ENCODE measurements at places on chromosomes 5 and 9.
A peak's percentile ranks its signal among the peaks of the same experiment; 100 is the strongest.

- DNase-seq = no peak
Measured at GRCh38 chr5:137902408-137903133, 13.3 kb downstream of the PKD2L2 start.

DNA sequence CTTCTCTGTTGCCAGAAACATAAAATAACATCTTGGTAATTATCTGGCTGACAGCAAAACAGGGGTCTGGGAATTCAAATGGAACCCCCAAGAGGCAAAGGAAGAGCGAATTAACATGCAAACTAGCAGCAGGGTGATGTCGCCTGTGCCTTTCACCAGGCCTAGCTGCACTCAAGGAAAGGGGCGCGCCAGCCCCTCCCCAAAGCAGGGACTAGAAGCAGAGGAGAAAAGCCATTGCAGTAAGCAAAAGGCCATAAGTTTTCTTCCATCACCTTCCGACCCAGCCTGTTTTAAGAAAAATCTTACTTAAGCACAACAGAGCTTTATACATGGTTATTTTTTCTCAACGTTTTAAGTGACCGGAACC, 539 bp downstream of the POC5 start:
- no peak for DNase-seq

DNA sequence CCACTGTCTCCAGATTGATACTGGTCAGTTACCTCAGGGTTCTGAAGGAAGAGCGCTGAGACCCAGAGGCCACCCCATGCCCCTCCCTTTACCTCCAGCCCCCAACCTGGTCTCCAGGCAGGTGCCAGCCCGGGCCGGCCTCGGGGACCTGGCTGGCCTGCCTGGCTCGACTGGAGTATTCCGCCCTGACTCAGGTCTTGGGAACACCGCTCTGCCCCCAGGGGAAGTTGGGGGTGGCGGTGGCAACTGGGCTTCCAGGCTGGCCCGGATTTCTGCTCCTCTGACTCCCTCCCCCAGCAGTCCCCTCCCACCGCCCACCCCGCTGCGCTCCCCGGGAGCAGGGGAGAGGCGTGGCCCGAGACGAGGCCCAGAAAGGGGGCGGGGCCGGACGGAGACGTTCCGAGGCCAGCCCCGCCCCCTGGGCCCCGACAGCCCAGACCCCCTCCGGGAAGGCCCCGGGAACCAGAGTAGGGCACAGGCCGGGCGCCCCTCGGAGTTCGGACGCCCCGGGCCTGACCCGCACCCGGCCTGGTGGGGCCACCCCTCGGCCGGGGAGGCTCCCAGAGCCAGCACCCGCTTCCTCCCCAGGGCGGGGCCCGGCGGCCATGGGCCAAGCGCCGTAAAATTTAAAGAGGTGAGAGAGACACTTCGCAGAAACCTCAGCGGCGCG, 82.5 kb upstream of the ZBTB43 start:
- DNase-seq = peak; percentile 76

GRCh38 chr9:114244570-114244969, 78.3 kb upstream of the ORM1 start:
- DNase-seq = no peak

GRCh38 chr9:130858739-130859705, 24.0 kb downstream of the ABL1 start:
- no peak for DNase-seq

GRCh38 chr9:22342491-22343217, 104.0 kb upstream of the DMRTA1 start:
- DNase-seq = peak; percentile 84

GRCh38 chr5:145689235-145689634, 145.9 kb downstream of the PRELID2 start:
- DNase-seq = no peak

DNA sequence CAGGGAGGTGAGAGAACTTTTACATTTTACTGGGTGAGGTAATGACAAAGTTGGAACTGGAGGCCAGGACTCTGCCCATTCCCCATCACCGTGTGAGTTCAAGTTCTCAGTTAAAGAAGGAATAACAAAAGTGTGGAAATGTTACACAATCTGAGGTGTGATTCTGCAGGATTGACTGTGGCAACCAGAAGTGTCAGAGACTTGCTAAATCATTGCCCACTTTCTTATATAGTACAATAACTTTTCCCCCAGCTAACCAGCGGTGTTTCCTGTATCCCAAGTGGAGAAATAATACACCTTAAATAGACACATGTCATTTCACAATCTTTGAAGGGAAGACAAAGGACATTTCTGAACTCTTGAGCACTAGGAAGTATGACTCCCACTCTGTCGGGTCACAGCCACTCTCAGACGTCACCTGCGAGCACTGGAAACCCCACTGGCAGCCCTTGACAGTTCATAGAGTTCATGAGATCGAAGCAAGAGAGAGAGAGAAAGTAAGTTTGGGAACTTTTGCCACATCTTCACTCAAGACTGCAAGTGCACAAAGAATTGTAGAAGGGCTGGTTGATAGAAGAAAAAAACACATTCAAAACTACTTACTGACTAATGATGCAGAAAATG, 28.4 kb downstream of the PAX5 start:
- DNase-seq = no peak

DNA sequence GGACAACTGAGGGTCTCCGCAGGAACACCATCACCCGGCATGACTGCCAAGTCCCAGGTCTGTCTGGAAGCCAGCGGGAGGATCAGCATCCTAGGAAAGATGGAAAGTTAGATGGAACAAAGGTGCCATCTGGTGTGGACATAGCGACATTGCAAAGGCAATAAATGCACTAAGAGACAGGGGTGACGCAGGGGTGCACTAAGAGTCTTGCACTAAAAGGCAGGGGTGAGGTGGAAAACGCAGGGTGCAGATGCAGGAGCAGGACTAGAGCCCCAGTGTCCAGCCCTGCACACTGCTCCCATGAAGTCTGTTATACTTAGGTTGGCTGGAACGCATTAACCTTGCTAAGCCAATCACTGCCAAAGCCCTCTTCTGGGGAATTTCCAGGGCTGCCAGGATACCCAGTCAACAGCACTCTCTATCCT, 15.5 kb downstream of the ATOX1 start:
- DNase-seq = peak; percentile 81

DNA sequence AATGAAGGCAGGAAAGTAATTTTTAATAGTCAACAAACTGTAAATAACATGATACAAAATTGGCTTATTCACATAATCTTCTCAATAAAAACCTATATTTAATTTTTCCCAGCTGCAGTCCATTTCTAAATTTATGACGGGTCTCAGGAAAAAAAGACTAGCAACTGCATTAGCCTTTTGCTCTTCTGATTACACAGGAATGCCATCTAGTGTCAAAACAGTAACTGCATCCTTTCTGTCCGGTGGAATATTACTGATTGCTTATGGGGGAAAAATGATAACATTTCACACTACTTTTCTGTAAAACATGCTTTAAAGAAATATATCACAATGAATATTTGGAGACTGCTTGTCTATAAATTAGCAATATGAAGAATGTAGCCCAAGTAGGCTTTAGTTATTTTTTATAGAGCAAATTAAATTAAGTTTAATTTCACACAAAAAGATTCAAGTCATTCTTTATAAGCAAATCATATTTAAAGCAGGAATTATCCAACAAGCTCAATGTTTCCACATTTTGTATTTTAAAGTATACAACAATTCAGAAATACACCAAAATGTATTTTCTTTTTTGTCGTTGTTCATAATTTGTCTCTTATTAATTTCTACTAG, 534.7 kb downstream of the CDH10 start:
- DNase-seq = no peak

DNA sequence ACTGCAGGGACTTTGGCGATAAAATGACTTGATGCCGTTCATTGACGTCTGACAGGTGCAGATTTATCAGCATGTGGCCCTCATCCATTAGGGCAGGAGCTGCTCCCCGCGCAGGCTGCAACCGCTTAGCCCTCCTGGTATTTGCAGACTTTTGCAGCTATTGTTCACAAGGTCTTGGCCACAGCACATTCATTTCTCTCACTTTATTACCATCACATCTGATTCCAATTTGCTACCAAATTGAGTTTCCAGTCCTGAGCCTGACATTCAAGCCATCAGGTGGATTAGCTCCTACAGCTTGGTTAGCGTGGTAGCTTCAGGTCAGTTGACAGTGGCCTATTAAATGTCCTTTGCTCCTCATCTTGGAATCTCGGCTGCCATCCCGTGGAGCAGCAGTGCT, 299.2 kb downstream of the CD180 start:
- DNase-seq = no peak

DNA sequence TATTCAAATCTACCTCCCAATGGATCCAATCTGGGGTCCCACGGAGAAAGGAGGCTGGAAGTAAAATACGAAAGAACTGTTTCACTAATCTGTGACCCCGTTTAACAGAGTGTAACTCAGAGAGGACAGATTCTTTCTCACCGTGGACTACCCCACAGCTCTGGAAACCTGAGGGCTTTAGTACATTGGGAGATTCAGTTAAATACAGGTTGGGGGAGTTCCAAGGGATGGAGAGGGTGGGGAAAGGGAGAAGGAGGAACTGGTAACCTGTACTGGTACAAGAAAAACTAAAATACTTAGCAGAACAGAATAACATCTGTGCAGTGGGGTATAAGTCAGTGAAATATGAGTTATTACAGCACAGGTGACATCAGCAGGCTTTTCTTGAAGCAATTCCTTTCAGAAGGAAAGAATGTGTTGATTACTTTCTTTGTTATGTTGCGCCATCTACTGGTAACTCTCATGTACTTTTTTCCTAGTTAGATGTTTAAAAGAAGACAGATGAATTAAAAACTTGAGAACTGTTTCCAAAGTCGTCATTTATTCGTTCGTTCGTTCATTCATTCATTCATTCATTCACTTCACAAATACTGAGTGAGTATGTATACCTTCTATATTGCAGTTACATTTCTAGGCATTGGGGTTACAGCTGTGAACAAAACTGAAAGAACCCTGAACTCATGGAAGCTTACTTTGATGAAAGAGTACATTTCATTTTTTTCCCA, 30.0 kb upstream of the STOM start:
- peak; percentile 80 for DNase-seq

DNA sequence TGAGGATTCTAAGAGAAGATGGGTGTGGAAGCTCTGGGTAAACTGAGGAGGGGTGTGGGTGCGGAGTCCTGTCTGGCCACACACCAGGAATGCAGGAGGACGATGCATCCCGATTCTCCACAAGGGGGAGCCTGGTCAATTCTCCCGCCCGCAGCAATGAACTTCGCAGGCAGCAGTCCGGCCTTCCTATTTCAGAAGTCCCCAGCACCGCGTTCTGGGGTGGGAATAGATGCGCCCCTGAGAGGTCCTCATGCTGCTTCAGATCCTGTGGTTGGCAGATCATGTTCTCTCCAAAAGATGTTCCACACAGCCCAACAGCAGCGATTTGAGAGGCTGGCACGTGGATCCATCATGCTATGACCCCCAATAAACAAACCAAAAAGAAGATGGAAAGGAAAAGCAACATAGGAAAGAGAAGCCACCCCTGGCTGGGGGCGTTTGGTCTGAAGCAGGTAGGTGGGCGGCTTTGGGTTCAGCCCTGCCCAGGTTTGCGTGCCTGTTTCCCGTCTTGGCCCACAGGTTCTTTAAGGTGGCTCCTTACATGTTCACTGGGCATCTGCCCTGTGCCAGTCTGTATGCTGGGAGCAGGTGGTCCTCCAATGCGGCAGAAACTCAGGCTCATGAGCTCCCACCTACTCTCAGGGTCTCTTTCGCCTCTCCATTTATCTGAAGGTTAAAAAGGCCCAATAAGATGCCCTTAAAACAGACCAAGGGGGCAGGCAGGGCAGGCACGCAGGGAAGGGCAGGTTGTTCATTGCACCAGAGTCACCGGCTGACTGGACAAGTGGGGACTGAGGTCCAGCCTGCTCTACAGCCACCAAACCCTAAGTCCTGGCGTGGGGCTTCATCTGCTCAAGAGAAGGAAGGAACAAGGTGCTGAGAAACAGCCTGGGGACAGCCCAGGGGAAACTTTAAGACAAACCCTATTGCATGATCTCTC, 171.6 kb downstream of the PAX5 start:
- DNase-seq = peak; percentile 44

- DNase-seq = peak; percentile 98
Measured at GRCh38 chr5:36657563-36657995, 51.2 kb downstream of the SLC1A3 start.

- peak; percentile 68 for DNase-seq
Measured at GRCh38 chr9:87324613-87325194, 173.0 kb upstream of the DAPK1 start.

DNA sequence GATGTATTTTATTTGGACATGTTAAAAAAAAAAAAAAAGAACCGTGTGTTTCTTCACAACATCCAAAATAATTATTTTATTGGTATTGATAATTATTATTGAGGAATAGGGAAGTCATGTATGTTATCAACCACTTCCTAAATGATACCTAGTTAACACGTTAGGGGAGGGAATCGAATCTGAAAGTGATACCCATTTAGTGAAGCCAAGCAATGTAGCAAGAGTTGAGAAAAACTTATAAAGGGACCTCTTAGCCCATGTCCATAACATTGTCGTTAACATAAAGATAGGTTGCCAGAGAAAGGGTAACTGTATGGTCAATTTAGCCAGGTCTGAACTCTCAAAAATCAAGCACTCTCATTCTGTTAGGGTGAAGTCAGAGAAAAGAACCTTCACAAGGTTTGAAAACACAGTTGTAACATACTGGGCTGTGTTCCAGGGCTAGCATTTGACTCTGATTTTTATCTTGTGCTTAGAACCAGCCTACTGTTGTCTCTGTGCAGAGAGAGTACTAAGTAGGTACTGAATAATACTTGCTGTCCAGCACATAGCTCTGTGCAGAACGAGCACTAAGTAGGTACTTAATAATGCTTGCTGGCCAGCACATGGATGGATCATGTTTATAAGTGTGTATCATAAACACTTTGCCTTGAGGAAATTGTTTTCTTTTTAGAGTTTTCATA, 60.4 kb downstream of the GHR start:
- no peak for DNase-seq

GRCh38 chr9:134945509-134946275, 28.0 kb upstream of the FCN1 start:
- no peak for DNase-seq

GRCh38 chr5:57551251-57551650, 68.6 kb upstream of the ACTBL2 start:
- no peak for DNase-seq

DNA sequence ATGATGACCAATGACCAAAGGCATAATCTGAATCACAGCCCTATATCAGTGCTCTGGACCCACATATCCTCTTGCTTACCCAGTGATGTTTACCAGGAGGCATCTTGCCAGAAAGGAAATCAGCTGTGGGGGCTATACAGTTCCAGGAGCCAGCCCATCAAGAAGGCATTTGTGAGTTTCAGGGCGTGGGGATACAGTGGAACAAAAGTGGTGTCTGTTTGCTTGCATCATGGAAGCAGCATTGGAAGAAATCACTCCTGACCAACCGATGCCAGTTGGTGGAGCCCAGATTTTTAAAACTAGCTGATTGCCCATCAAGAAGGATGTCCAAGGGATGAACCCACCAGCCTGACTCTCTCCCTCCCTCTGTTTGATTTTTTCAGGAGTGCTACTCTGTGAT, 106.5 kb upstream of the EGFLAM start:
- DNase-seq = no peak

All from EL (cell line).